ENCODE measurements at places on chromosomes 3 and 15.

DNA sequence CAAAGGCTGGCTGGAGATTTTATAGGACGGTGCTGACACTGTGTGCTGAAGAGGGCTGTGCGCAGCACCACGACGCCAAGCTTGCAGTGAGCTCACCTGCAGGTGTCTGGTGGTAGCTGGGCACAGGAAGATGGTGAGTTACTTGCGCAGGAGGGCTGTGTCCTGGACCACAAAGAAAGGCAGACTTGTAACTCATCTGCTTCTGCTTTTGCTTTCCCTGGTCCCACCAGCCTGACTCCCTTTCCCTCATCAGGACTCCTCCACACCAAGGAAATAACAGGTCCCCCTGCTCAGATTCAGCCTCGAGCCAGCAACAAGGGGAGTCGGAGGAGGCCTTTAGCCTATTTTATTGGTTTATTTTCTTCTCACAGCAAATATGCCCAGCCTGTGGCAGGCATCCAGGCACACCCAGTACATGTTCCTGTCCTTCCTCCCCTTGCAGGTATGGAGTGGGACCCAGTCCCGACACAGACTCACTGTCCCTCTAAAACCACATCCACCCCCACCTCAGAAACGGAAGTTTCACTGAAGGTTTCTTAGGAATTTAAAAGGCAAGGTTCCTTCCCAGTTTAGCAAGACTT lies 35.6 kb upstream of the FLNB start:
- DNase-seq, result no peak

DNA sequence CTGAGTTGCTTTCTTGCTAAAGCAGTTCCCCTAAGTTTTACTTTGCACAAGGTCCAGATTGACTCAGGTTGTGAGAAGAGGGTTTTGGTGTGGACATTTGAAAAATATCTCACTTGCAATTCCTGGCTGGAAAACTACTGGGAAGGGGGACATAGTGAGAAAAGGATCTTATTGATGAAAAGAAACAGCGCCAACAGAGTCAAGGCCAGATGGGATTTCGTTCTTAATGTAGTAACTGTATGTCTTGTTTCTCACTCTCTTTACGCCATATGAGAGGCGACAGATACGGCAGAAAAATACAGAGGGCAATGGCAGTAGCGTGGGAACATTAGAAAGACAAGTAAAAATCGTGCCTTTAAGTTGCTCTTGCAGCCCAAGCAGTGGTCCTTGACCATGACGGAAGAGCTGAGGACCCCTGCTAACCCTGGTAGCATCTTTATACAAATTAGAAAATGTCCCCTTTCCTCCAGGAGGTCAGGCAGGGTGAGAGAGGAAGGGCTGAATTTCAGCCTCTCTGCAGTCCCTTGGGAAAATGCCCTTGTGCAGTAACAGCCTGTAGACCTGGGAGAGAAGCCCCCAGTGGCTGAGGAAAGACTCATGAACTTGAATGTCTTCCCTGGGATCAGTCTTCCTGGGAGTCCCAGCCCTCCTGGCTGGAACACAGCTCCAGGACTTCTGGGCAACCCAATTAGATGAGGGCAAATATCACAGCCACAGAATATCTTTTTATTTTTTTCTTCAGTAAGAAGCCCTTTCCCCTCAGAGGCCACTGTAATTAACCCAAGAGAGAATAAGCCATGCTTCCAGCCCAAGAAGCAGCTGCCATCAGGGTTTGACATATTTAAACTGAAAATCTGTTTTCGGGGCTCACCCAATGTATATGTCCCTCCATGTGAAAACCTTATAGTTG lies 113.4 kb downstream of the CD47 start:
- DNase-seq, result no peak

GRCh38 chr3:135140591-135140990 lies 345.5 kb downstream of the EPHB1 start:
- DNase-seq, result no peak

- DNase-seq, result no peak
Measured at GRCh38 chr3:18086078-18086477, 339.1 kb downstream of the SATB1 start.

GRCh38 chr3:120850381-120851295 lies 57.4 kb upstream of the STXBP5L start:
- no peak for DNase-seq

DNA sequence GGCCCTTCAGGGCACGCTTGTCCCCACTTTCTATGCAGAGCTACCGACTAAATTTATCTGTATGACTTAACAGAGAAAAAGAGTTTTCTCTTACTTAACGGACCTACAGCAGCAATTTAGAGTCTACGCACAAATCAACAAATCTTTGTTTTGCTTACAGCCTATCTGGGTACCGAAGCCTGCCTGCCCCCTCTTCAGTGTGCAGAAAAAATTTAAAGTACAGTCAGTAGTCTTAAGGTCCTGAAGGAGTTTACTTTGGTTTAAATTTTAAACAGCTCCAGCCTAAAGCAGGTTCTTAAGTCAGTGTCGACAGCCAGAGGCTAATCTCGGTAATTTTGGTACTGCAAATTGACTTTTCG lies 570 bp downstream of the SACM1L start:
- no peak for DNase-seq

DNA sequence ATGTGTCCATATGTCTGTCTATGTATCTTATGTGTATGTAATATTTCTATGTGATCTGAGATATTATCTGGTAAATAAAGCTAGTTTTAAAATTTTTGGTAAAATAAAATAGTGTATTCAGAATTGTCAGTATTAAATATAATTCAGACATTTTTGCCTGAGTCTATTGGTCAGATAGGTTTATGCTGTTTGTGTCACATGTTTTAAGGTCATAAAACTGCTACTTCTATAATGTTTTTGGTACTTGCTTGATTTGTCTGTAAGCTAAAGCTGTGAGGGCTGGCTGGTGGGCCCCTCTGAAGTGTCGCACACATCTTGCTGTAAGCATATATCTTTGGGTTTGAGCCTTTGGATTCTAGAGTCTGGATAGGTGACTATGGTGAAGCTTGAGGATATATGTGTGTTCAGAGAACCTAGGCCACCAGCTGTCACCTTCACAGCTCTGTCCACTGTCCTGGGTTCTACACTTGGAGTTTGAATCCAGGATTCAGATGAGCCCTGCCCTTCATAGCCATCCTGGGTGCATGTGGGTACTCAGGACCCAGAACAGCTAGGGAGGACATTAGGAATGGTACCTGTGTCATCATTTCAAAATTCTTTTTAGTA lies 71.8 kb upstream of the STRIT1 start:
- DNase-seq, result no peak

GRCh38 chr15:31270767-31271166 lies 55.9 kb upstream of the KLF13 start:
- DNase-seq, result no peak

DNA sequence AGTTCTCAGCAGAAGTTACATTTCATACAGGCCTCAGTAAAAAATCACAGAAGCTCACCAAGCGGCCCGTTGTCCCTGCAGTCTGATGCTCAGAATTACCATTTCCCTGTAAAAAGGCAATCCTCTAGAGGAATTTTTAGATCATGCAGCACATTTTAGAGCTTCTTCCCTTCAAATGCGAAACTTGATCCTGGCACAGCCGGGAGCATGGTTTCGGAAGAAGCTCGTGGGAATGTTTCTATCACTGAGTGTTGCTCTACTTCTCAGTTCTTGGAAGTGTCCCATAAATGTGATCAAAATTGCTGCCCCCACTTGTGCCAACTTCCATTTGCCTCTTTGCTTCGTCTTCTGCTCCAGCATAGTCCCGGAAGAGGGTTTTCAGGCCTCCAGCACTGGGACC lies 3.8 kb upstream of the H1-8 start:
- DNase-seq, result no peak

GRCh38 chr3:195886181-195887141 lies 21.9 kb downstream of the TNK2 start:
- DNase-seq, result no peak

DNA sequence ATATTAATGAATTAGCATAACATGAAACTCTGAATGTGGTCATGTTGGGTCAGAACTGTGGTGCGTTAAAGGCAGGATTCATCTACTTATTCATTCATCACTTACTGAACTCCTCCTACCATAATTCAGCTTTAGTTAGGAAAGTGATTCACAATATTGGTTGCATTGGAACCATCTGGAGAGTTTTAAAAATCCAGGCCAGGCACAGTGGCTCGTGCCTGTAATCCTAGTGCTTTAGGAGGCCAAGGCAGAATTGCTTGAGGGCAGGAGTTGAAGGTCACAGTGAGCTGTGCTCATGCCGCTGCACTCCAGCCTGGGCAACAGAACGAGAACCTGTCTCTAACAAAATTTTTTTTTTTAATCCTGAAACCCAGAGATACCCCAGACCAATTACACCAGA lies 44.2 kb upstream of the ATG7 start:
- no peak for DNase-seq

GRCh38 chr15:86556396-86557017 lies 476.8 kb downstream of the AGBL1 start:
- no peak for DNase-seq

DNA sequence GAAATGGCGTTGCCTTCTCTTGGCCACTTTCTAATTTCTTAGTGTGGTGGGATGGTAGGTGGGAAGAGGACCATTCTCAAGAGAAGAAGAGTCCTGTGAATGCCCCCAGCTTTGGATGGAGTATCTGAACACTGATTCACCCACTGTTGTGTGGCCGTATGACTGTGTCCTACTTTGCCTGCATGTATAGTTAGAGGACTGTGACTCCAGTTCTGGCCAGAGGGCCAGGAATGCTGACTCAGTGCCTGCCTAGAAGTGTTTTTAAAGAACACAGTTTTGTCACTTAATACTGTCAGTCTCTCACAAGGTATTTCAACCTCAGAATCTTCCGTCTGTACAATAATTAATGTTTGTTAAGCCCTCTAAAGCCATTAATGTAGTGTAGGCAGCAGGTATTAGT lies 2.1 kb downstream of the SEC61A1 start:
- no peak for DNase-seq

DNA sequence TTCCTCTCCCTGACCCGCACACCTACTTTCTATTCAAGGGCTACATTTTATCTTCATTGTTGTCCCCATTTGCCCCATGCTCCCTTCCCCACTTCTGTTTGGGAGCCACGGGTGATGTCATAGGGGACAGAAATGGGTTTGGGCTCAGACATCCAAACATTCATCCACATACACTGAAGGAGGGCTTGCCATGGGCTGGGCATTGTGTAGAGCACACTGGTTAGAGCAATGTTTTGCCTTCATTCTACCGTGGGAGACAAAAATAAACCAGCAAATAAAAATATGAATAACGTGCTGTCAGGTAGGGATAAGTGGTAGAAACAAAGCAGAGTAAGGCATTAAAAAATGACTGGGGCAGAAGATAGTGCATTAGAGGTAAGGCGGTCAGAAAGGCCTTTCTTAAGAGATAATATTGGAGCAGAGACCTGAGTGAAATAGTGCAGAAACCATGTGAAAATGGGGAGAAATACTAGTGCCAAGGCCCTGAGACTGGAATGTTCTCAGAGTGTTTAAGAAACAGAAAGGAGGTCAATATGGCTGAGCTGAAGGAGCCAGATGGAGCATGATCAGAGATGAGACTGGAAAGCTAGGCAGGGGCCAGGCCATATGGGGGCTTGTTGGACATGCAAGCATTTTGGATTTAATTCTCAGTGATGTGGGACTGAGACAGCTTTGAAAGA lies 40.9 kb upstream of the CLSTN2 start:
- no peak for DNase-seq

- DNase-seq, result no peak
Measured at GRCh38 chr3:190731596-190731995, 130.9 kb downstream of the GMNC start.

- no peak for DNase-seq
Measured at GRCh38 chr3:131750256-131750655, 247.5 kb upstream of the MRPL3 start.

- DNase-seq, result no peak
Measured at GRCh38 chr3:32366638-32367397, 24.8 kb upstream of the CMTM7 start.

- DNase-seq, result no peak
Measured at GRCh38 chr15:40785164-40785563, 15.4 kb downstream of the C15orf62 start.

DNA sequence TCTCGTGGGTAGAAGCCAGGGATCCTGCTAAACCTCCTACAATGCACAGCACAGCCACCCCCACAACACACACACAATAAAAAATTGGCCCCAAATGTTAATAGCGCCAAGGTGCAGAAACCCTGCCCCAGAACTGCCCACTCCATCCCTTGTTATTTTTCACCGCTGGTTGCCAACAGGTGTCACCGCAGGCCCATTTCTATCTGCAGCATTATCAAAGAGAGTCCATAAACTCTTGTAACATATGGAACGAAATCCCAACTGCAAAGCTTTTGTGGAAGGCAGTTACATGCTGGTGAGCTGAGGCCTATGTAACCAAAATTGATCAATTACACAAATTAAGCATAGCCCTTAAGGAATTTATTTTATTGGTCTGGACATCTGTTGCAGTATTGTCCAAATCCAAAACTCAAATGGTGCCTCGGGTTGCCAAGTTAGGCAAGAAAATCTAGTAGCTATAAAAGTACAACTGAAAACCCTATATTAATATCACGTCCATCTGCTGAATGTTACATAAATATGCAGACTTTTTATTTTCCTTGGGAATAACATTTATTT lies 66.2 kb downstream of the SAMMSON start:
- DNase-seq, result no peak

- DNase-seq, result no peak
Measured at GRCh38 chr3:131031660-131032059, 5.0 kb downstream of the NEK11 start.

GRCh38 chr15:45794304-45794703 lies 159.5 kb downstream of the SQOR start:
- no peak for DNase-seq

- DNase-seq, result no peak
Measured at GRCh38 chr15:100898152-100898490, 18.5 kb downstream of the ALDH1A3 start.

GRCh38 chr3:131819381-131820055 lies 215.3 kb downstream of the CPNE4 start:
- no peak for DNase-seq

- DNase-seq, result no peak
Measured at GRCh38 chr3:89042236-89042835, 65.1 kb upstream of the EPHA3 start.

DNA sequence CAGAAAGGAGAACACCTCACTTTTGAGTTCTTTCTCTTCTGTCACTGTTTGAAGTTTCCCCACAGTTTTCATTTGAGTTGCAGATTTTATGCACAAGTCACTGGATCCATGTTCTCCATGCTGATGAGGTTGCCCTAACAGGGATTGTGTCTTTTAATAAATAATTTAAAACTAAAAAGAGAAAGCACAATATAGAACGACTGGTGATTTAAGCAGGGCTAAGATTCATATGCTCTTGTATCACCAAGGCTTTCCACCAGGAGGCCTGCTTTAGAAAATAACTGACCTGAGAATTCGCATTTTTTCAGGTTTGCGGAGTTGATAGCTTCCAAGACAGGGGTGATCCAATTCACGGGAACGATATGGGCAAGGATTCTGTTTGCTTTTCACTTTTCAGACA lies 252.0 kb upstream of the VEPH1 start:
- no peak for DNase-seq

DNA sequence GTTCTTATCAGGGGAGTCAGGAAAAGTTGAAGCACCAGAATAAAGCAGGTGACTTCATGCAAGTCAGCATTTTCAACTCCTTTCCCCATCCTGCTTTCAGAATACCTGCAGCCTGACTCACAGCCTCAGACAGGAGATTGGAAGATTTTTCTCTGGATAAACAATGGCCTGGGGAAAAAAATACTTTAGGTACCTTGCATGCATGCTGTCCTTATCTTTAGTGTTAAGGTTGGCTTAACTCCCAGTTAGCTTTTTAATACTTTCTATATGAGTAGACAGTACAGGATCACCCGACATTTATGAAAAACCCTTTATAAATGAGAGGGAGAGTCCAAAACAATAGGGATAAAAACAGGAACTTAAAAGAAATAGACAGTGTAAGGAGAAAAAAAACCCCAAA lies 53.6 kb downstream of the PAK2 start:
- no peak for DNase-seq
